Suprapubic skin (tissue), 4 donors: ENCODE measurements at places on chromosomes 3 and 15. TPM values are rescaled to one million over a fixed set of nuclear protein-coding genes. Genes with fewer than 3 reads are reported as not detected.

DNA sequence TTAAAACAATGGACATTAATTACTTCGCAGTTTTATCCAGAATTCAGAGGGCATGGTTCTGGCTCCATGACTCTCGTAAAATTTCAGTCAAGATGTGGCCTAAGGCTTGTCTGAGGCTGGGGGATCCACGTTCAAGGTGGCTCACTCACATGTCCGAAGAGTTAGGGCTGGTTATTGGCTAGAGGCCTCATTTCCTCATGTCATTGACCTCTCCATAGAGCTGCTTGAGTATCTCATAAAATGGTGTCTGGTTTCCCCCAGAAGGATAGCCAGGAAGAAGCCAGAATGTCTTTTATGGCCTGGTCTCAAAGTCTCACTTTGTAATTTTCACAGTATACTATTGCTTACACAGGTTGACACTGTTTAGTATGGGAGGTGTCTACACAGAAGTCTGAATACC is 67.3 kb upstream of the DCBLD2 start:
- DNase-seq = no peak

DNA sequence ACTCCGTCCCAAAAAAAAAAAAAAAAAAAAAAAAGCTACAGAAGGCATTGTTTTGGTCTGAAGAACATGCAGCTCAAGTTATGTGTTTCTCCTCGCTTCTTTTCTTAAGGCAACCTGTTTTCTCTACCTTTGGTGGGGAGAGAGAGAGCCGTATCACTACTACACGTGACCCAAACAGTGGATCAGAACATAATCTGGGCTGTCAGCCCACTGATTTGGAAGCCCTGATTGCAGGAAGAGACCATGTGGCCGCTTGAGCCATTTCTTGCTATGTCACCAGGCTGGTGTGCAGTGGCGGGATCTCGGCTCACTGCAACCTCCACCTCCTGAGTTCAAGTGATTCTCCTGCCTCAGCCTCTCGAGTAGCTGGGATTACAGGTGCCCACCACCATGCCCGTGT is 69.8 kb downstream of the ABTB1 start:
- no peak for DNase-seq

GRCh38 chr3:61526308-61526707 is 35.1 kb upstream of the PTPRG start:
- DNase-seq = no peak

GRCh38 chr3:188745031-188745430 is 426.7 kb upstream of the TPRG1 start:
- DNase-seq = no peak

Gene IQCF6
- total RNA-seq = not detected

Gene SLC2A2
- total RNA-seq = not detected

Gene GLDN
- 4.2 TPM for total RNA-seq

DNA sequence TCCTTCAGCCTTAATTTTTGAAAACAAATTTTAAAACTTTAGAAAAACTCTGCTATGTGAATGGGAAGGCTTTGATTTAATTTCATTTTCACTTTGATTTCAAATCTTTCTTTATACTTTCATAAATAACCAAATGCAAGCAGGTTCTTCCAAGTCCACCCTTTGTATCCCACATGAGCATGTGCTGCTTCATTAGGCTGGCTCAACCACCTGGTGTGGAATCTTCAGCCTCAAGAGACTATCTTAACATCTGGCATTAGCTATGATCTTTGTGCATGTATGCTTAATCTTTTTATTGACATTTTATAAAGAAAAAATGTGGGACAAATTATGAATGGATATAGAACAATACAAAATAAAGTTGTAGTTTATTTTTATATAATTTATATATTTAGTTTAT is 81.8 kb upstream of the MLF1 start:
- no peak for DNase-seq

Gene SCN5A
- total RNA-seq = 0.15 TPM

GRCh38 chr15:40511093-40511471 is 40.3 kb downstream of the CHST14 start:
- DNase-seq = no peak

Gene CPLX3
- not detected for total RNA-seq
